ENCODE measurements at places on chromosomes 16 and 17.

GRCh38 chr17:59490216-59490615 lies 75.2 kb upstream of the DHX40 start:
- DNase-seq: no peak

DNA sequence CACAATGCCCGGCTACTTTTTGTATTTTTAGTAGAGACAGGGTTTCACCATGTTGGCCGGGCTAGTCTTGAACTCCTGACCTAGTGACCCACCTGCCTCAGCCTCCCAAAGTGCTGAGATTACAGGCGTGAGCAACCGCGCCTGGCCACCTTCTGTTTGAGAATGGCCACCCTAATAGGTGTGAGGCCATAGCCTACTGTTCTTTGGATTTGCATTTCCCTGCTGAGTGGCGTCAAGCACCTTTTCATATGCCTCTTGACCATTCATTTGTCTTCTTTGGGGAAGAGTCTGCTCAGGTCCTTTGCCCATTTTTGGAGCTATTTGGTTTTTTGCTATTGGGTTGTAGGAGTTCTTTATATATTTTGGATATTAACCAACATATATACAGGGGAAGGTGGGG lies 276.7 kb downstream of the PARN start:
- DNase-seq: no peak

DNA sequence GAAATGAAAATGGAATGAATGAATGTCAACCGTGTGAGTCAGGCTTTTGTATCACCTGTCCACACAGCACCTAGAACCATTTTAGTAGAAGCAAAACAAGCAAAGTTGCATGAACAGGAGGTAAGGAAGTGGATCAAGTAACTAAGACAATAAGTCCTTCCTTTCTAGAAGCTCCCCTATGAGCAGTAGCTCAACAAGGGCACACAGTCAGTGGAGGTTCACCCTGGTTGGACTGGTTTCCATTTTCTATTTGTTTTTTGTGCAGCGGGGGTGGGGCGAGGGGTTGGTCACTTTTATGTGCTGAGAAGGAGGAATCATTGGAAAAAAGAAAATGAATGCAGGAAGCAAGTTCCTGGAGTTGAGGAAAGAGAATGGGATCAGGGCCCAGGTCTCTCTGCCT lies 4.0 kb upstream of the HSBP1 start:
- DNase-seq: no peak

GRCh38 chr17:65753348-65753747 lies 191.9 kb upstream of the AXIN2 start:
- DNase-seq: no peak

GRCh38 chr17:80032614-80033171 lies 3.0 kb downstream of the TBC1D16 start:
- no peak for DNase-seq

DNA sequence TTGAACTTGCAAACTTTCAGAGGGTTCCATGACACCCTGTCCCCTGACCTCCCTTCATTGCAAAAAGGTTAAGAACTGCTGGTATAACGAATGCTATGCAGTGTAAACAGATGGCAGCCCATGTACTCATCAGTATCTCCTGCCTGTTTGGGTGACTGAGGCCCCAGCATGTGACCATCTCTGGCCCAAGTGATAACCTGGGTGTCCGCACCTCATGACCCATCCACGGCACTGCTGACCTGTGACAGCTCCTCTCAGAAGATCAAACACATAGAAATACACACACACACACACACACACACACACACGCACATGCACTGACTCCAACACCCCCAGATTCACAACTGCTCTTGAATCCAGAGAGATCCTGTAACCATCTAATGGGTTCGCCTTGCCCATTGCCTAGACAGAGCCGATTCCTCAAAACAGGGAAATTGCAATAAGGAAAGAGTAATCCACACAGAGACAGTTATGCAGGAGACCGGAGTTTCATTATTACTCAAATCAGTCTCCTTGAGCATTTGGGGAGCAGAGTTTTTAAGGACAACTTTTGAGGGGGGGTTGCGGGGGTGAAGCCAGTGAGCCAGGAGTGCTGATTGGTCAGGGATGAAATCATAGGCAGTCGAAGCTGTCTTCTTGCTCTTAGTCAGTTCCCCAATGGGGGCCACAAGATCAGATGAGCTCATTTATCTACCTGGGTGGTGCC lies 11.3 kb upstream of the PHOSPHO1 start:
- no peak for DNase-seq

DNA sequence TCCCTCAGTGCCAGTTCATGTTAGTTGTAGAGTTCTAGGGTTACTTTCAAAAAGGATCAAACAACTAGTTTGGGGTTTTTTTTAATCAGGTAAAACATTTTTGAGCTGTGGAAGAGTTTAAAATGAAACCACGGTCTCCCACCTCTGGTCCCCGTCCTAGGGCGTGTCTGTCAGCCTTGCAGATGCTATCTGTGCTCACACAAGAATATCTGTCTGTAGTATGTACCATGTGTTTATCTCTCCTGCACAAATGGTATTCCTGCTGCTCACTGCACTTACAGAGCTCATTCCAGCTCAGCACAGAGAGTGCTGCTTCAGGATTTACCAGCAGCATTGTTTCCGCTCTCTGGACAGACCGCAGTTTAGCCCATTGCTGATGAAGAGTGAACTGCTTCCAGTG lies 38.9 kb downstream of the UBN1 start:
- no peak for DNase-seq

- peak; percentile 40 for DNase-seq
Observed at GRCh38 chr17:68460715-68461114, 3.4 kb upstream of the WIPI1 start.

DNA sequence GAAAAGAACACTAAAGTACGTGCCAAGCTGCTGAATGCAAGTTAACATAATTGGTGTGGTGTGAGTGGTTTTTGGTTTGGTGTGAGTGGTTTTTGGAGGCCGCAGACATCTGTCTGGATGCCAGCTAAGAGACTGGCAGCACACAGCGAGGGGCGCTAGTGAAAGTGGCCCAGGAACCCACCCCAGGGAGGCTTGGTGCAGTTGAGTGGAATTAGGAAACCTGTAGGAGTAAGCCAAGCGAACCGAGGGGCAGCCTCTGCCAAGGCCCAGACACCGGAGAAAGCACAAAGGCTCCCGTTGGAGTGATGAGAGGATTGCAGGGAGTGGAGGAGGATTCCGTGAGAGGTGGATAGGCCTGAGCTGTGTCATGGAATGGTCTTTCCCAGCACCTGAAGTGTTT lies 24.6 kb upstream of the SLC5A11 start:
- no peak for DNase-seq

DNA sequence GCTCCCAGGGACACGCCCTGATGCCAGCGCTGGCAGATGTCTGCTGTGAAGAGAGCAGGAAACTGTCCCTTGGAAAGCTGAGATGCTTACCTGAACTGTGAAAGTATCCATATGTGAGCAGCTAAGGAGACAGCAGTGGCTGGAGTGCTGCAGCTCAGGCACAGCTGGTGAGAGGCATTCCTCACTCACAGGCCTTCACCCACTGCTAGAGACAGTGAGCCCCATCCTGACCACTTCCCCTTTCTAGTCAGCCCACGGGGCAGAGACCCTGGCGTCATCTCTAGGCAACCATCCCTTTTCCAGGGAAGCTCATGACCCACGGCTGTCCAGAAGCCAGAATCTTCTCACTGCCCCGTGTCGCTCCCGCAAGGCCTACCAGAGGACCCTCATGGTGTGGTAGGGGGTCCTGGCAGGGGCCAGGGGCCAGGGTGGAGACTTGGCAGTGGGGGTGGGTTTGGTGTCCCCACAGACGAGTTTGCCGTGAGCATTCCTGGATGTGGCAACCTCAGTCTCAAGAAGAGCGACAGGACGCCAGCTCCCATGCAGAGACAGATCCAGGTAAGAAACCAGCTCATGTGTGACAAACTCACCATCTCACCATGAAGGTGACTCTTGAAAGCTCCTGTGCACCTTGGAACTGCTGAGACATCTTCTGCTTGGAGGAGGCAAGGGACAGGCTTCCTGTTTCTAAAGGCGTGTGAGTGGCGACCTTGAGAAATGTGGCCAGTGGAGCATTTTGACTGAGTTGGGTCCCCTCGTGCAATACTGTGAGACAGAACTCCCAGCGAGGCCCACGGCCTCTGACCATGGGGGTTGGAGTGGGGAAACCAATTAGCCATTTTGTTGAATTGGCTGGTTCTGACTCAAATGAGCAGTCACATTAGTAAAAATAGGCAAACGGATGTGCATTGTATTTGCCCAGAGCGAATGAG lies at the start of gene SCIMP:
TSS of gene SCIMP (minus strand) at position 216 of the 932 bp plus-strand sequence. CDS start at position 111, 105 bp downstream.
- no peak for DNase-seq

- no peak for DNase-seq
Observed at GRCh38 chr16:22961206-22961605, 147.2 kb downstream of the HS3ST2 start.

DNA sequence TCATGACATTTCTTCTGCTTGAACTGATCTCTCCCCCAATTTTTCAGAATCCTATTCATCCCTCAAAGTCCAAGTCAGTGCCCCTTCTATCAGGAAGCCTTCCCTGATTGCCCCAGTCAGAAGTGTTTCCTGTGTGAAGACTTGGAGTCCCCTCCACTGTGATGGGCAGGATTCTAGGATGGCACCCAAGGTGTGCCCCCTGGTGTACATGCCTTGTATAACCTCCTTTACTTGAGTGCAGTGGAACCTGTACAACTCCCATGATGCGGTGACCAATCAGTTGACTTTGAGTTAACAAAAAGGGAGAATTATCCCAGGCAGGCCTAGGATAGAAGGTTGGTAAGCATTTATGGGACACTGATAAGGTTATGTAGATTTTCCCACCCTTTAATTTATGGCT lies 23.4 kb downstream of the MYH13 start:
- DNase-seq: no peak

DNA sequence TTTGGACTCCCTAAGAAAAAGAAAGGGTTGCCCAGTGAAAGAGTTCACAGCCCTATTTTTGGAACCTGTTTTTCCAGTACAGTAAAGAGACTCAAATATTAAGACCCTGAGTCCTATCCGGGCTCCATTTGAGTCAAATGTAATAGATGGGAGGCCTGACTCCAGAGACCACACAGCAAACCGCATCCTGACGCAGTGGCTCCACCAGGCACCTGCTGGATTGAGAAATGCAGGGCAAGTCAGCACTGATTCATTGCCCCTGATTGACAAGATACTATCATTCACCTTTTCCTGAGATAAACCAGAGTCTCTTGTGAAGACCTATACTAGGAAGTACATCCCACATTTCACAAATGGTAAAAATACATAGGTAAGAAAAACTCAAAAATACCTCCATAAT lies 715.7 kb upstream of the SOX9 start:
- DNase-seq: no peak

DNA sequence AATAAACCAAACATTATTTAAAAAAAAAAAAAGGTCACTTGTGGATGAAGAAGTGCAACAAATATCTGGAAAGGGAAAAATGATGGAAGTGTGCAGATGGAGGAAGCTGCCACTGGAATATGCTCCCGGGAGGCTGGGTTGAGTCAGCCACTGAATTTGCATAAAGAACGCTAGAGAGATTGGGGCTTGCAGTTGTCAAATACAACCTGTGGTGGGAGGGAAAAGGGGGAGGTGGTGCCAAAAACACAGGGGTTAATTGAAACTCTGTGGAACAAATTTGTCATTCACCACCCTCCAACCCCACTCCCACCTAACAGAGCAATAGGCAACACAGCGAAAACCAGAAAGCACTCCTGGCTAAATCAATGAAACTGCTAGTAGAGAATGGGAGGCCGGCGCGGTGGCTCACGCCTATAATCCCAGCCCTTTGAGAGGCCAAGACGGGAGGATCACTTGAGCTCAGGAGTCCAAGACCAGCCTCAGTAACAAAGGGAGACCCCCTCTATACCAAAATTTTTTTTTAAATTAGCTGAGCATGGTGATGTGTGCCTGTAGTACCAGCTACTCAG lies 37.6 kb upstream of the RPL38 start:
- DNase-seq: no peak

DNA sequence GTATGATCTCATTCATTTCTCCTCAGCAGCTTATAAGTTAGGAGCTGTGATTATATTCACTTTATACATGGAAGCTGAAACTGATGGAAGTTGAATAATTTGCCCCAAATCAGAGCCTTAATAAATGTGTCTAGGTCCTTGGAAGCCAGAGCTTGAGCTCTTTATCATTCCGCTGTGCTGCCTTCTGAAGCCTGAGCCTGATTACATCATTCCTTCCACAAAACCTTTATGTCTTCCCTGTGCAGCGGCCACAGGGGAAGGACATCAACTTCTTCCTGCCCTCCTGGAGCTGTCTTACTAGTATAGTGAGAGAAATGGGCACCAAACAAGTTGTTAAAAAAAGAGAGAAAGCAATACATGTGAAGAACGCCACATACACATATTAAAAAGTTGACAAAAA lies 6.8 kb downstream of the TNRC6C start:
- no peak for DNase-seq

DNA sequence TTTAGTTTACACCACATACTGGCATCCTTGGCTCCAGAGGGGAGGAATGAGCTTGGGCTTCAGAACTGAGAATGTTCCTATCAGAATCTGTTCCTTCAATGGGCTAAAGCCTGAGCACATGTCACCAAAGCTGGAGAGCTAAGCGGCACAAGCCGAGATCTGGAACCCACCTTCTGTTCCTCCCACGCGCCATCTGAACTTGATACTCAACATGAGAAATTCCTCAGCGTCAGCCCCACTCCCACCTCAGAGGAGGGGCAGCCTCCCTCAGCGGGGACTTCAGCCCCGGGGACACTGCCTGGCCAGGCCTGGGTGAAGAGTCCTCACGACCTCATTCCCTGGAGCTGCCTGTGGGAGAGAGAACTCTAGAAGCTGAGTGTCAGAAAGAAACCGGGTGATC lies 22.8 kb upstream of the SLC47A1 start:
- no peak for DNase-seq

GRCh38 chr17:73348018-73348828 lies 36.4 kb upstream of the CDC42EP4 start:
- DNase-seq: no peak

GRCh38 chr16:46785076-46785845 lies 37.1 kb upstream of the MYLK3 start:
- no peak for DNase-seq

GRCh38 chr17:67942810-67943209 lies 53.5 kb downstream of the C17orf58 start:
- no peak for DNase-seq

DNA sequence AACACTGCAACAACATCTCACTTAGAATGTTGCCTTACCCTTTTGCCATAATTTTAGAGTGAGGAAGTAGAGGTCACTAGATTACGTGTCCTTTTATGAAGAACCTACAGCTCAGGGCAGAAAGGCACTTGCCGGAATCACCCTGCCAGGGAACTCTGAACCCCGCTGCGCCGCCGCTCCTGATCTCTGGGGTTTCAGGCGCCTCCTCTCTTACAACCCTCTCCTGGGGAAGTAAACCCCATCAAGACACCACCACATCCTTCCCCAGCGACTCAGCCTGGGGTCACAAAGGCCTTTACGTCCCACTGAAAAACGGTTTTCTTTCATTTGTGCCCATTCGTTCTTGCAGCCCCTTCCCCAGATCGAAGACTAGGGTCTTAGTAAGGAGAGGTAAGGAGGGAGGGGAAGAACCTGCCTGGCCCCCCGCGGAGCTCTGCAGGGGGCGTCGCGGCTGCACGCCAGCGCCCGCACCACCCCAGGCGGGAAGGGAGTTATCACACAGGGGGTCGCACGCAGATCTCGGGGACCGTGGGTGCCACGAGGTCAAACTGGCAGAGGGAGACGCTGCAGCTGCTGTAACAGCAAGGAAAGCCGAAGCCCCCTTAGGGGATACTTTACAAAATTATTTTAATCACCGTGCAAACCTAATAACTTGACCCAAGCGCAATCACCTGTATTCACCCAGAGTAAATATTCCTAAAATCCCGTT lies 1.0 kb upstream of the HLF start:
- no peak for DNase-seq
